ENCODE measurements at places on chromosomes 12 and 14.

DNA sequence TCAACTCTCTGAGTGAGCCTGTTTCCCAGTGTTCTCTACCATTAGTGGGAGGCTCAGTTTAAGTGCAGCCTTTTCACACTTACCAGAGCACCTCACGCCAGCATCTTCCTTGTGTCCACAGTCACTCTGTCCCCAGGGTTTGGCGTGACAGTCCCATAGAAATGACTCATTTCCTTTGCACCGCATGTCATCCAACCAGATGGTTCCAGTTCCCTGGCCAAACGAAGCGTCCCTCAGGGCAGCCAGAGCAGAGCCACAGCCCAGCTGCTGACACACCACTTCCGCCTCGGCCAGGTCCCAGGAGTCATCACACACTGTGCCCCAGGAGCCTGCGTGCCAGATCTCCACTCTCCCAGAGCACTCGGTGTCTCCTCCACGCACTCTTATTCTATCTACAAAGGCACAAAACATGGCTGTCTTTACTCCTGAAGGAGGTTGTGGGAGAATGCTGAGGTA, 65.4 kb downstream of the ACSM4 start:
- DNase-seq: no peak

GRCh38 chr12:124456133-124456651, 111.2 kb downstream of the NCOR2 start:
- DNase-seq: no peak

DNA sequence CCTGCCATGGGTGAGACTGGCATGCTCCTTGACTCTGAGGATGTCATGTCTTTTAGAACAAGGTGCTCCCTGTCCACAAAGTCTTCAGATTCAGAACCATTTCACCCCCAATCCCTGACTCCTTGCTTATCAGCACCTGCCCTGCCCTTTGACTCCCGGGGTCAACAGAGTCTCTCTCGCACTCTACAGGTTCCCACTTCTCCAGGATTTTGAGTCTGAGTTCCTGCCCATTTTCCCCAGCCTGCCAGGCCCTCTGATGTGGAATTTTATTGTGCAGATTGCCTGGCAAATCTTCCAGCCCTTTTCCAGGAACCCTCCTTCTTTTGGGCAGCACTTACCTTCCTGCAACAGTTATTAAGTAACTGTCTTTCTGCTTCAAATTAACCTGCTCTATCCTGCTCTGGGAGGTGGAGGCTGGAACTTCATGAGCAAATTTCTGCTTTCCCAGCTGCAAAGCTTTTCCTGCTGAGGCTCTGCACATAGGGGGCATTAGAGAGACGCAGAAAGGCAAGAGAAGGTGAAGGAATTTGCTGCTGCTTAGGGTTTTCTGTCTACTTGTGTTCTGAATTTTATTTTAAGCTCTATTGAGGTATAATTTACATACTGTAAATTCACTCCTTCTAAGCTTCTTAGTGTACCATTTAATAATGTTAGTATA, 259.1 kb downstream of the PCNX1 start:
- no peak for DNase-seq

DNA sequence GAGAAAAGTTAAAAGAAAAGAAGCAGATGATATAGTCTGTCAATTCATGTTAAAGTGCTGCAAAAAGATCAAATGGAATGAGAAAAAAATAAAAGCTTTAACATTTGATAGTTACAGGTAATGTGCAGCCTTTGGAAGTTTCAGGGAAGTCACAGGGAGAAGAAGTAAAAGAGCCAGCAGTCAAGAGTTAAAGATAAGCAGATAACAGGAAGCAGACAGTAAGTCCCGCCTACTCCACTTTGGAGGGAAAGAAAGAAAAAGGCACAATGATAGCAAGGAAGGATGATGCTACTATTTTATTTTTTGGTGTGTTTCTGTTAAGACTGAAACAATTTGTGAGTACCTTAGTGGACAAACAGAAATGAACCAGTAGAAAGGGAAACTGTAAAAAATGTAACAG, 111.1 kb upstream of the KRR1 start:
- no peak for DNase-seq

GRCh38 chr14:62103464-62103863, 341.2 kb downstream of the SNAPC1 start:
- no peak for DNase-seq

DNA sequence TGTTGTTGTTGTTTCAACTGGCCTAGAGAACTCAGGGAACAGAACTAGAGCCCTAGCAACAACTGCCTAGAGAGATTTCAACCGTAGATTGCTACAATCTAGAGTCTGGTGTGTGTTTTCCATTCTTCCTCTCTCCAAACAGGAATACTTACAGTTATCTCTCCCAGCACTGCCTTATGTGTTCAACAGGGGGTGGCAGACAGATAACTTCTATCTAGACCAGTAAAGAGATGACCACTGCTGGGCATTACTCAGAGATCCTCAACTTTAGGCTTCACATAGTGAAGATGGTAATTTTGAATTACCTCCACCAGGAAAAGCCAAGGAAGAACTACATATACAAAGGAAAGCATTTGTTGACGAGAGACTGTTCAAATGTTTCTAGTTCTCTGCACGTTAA, 4.8 kb downstream of the TXNDC16 start:
- no peak for DNase-seq

DNA sequence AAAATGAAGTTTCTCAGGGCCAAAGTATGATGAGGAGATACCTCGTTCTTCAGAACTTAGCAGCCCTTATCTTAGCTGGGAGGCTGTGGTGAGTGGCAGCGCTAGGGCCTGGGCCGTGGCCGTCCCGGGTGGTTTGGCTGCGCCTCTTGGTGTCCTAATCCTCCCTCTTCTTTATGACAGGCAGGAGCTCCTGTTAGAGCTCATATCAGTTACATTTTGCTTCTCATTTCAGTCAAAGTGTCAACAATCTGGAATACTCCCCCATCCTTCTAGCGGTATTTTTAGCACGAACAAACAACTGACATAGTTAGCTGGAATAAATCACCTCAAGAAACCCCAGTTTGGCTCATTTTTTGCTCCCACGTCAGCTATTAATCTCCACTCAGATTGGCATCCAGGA, 188.8 kb downstream of the TTC7B start:
- no peak for DNase-seq

DNA sequence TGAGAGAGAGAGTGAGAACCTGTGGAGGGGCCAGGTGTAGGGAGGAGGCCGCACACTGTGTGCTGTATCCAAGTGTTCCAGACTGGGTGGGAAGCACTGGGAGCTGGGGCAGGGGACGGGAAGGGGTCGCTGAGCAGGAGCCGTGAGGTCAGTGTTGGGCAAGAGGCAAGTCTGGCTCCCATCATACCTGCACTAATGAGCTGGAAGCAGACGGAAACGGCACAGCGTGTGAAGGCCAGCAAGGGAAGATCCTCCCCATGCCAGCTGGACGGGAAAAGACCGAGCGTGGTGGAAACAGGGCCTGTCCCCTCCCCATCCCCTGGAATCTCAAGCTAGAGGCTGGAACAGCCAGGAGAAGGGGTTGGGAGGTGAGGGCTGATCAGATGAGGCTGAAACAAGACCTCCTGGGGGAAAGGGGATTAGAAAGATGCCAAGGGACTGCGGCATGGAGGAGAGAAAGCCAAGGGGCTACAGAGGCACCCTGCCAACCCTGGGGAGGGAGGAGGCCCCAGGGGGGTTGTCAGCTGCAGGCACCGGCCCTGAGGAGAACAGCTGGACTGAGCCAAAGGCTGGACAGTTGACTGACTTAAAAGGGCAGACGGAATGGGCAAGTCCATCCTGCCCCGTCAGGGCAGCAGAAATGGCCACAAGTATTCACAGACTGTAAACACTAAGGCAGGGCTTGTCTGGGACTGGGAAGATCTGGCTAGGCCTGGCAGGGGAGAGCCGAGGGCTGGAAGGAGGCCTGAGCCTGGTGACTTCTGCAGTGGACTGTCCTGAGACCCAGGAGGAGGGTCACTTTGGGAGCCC, 19.0 kb upstream of the LTBP2 start:
- DNase-seq: no peak
